Upper lobe of right lung (tissue), 1 donor: ENCODE measurements at places on chromosomes 3 and 15.
A peak's percentile ranks its signal among the peaks of the same experiment; 100 is the strongest.

DNA sequence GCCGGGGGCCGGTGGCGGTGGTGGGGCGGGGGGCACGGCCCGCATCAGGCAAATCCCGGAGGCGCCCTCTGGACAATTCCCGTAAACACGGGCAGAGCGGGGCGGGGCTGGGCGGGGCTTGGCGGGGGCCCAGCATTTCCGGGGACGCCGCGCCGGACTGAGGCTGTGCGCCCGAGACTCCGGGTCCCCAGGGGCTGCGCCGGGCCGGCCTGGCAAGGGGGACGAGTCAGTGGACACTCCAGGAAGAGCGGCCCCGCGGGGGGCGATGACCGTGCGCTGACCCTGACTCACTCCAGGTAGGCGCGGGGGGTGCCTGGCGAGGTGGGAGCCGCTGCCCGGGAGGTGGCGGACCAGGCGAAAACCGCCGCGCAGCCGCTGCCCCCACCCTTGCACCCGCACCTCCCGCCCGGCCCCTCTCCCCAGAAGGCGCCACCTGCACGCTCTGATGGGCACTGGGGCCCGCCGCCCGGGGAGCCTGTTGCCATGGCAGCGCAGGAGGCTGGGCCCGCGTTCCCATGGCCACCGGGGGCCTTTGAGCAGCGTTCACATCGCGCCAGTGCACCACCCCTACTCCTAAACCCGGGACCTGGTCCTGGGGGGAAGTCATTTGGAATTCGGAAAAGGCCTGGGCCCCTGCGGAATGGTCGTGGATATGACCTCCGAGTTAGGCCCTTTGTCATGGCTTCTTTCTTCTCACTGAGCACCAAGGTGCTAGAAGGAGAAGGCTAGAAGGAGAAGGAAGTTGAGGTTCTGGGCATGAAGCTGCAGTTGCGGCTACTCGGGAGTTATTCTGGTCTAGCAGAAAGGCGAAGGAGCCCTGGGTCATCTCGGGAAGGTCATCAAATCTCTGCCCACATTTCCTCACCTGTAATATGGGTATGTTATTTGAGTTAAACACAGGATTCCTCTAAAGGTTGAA lies 16.1 kb upstream of the SEMA4B start:
- H3K4me1 ChIP-seq, result peaks cover 15% of the 10 kb centered on the region
- DNase-seq, result peak; percentile 89
- H3K4me3 ChIP-seq, result peak overlapping the region; percentile 75

DNA sequence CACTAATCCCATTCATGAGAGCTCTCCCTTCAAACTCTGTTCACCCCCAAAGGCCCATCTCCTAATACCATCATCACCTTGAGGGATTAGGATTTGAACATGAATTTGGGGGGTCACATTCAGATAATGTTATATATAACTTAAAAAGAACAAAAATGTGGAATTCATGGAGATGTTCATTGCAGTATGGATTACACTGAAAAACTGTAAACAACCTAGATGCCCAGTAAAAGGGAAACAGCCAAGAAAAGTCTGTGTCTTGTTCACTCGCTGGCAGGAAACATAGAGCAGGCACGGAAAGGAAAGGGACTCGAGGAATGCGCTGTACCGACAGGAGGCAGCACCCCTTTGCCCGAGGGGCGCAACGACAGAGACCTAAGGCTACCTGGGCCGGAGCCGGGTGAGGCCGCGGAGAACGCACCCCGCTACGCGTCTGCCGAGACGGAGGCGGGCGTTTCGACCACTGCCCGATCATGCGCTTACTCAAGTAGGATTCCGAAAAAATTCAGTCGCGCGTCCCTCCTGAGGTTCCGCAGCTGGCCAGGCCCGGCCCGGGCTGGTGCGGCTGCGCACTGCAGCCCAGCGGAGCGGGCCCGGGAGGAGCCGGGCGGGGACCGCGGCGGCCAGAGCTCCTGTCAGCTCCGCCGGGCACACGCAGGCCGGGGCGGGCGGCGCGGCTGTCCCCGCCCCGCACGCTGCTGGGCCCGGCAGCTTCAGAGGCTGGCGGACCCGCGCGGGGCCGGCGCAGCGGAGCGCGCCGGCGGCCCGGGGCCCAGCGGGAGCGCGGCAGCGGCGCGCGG lies 862 bp upstream of the MAN2A2 start:
- peaks cover 14% of the 10 kb centered on the region for H3K4me1 ChIP-seq
- peaks cover 27% of the 10 kb centered on the region for H3K36me3 ChIP-seq
- peak overlapping the region; percentile 75 for H3K4me3 ChIP-seq

DNA sequence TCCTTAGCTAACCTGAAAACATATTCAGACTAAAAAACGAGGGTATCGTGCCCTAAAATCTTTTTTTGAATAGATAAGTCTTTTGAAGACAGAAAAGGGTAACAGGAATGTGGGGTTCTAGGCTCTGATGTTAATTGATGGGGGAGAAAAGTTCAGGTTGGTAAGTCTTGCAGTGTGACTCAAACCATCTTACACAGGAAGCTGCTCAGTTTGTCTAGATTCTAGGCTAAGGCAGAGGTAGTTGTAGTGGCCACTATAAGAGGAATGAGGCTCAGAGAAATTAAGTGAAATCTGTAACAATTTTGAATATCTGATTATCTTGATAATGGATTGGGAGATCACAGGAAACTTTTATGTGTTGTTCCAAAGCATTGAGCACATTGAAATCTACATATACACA lies 267.9 kb downstream of the PDCD6IP start:
- no peak overlapping the region for H3K27ac ChIP-seq
- no peaks in the 10 kb centered on the region for H3K27me3 ChIP-seq
- no peak overlapping the region for H3K4me3 ChIP-seq

DNA sequence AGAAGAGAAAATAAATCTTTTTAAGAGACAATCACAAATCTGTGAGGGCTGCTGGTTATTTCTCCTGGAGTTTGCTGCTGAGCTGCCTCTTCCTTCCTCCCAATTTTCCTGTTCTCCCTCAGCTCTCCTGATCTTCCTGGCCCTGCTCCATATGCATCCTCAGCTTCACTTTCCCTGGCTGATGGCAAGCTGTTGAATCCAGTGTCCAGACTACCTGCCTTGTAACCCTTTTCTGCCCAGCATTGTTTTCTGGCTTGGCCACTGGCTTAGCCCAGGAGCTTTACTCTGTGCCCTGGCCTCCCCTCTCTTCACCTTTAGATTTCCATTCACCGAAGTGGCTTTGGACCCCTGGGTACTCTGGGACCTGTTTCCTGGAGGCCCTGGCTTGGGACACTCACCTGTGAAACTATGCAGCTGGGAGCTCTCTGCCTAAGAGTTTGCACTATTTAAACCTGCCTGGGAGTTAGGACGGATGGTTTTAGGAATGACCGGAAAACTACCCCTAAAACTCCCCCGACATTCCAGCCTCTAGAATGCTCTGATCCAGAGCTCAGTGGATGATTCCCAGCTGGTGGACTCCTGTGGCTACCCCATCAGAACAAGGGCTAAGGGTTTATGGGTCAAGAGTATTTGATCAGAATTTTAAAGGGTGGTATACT lies 90.0 kb downstream of the RBPMS2 start:
- peaks cover 80% of the 10 kb centered on the region for H3K36me3 ChIP-seq
- no peaks in the 10 kb centered on the region for H3K4me1 ChIP-seq
- H3K27me3 ChIP-seq, result no peaks in the 10 kb centered on the region
- no peak overlapping the region for H3K4me3 ChIP-seq
- no peak for DNase-seq

DNA sequence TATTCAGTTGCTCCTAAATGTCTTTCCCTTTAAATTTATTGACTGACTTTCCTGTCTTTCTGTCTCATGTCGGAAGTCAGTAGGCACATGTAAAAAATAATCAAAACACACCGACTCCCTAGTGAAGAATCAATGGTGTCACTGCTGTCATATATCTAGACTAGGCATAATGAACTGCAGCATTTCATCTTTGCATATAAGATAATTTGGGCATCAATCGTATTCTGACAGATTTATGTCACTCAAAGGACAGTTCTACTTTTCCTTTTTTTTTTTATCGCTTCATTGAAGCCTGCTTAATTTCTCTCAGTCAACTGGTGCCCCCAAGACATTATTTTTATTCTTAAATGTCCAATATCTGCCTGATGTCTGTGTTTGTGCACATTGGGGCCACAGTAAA lies 206.3 kb downstream of the MEIS2 start:
- no peaks in the 10 kb centered on the region for H3K4me1 ChIP-seq
- no peak overlapping the region for H3K27ac ChIP-seq
- peaks cover 2% of the 10 kb centered on the region for H3K27me3 ChIP-seq
- H3K36me3 ChIP-seq, result peaks cover 28% of the 10 kb centered on the region
- H3K4me3 ChIP-seq, result no peak overlapping the region

GRCh38 chr3:43296565-43296964 lies 10.2 kb downstream of the SNRK start:
- H3K4me3 ChIP-seq, result peak overlapping the region; percentile 0
- no peaks in the 10 kb centered on the region for H3K36me3 ChIP-seq
- H3K4me1 ChIP-seq, result peaks cover 72% of the 10 kb centered on the region
- H3K27me3 ChIP-seq, result no peaks in the 10 kb centered on the region

DNA sequence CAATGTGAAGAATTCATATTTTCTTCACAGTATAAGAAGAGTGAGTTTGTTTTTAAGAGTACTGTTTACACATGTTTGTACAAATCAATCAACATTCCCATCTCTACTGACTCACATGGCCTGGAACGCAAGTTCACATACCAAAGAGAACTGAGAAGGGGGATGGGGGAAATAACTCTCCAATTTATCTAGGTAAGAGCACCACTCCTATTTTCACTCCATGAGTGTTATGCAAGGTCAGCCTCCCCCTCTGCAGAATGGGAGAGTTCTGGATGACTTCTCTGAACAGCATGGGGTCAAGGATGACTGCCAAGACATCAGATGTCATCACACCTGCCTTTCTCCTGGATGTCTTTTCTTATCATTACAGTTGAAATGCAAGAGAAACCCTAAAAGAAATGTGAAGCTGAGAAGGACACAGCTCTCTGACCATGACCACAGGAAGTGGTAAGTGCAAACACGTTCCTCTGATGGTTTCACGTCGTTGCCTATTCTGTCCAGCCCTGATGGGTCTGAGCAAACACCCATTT lies 95.2 kb downstream of the SEMA6D start:
- no peaks in the 10 kb centered on the region for H3K27me3 ChIP-seq
- no peak for DNase-seq
- no peaks in the 10 kb centered on the region for H3K36me3 ChIP-seq
- no peaks in the 10 kb centered on the region for H3K4me1 ChIP-seq

GRCh38 chr3:41630708-41631107 lies 331.2 kb downstream of the ULK4 start:
- H3K36me3 ChIP-seq, result no peaks in the 10 kb centered on the region
- no peaks in the 10 kb centered on the region for H3K27me3 ChIP-seq
- H3K4me3 ChIP-seq, result no peak overlapping the region
- no peaks in the 10 kb centered on the region for H3K4me1 ChIP-seq
- no peak overlapping the region for H3K27ac ChIP-seq
- DNase-seq, result no peak

GRCh38 chr15:38076786-38077185 lies 142.3 kb downstream of the TMCO5A start:
- no peaks in the 10 kb centered on the region for H3K36me3 ChIP-seq
- no peak overlapping the region for H3K27ac ChIP-seq
- no peak for DNase-seq
- H3K4me1 ChIP-seq, result peaks cover 12% of the 10 kb centered on the region

DNA sequence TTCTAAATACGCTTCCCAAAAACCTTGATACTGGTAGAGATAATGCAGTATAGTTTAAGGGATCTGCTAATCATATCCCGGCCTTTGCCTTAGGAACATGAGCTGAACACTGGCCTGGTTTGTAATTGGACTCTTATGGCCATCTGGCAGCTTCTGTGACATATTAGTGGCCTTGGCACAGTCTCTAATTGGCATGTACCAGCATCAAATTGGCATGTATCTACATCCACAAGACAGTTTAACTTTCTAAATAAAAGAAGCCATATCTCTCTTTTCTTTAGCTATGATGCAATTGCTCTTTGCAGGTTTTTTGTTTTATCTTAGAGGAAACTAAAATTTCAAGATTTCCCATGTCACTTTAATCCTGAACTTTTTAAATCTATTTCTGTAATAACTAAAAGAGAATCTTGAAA lies 44.6 kb upstream of the FILIP1L start:
- no peak for DNase-seq
- H3K27ac ChIP-seq, result no peak overlapping the region
- peaks cover 10% of the 10 kb centered on the region for H3K4me1 ChIP-seq
- no peaks in the 10 kb centered on the region for H3K27me3 ChIP-seq

DNA sequence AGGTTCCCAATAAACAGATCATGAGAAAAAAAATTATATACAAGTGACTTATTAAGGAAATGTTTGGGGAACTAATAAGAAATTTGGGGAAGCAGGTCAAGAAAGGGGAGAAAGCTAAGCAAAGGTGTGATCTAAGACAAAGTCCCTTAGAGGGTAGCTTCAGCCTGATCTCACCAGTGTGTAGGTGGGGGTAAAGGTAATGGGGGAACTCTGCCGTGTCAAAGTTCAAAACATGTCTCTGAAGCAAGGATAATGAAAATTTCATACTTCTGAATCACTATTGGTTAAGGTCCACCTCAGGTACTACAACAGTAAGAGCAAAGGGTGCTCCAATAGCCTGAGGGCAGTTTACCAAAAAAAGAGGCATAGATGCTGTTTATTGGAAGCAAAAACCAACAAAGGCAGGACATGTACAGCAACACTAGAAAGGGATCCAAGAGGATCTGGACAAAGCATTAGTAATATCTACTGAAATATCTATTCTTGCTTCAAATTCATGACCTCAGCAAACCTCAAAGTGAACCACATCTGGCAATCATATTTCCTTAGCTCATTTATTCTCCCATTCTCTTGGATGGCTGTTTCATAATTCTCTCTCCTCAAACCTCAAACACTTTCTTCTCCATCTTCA lies 6.9 kb downstream of the ACAD11 start:
- H3K27me3 ChIP-seq, result no peaks in the 10 kb centered on the region
- no peak overlapping the region for H3K4me3 ChIP-seq
- peaks cover 11% of the 10 kb centered on the region for H3K4me1 ChIP-seq
- DNase-seq, result no peak
- no peaks in the 10 kb centered on the region for H3K36me3 ChIP-seq

DNA sequence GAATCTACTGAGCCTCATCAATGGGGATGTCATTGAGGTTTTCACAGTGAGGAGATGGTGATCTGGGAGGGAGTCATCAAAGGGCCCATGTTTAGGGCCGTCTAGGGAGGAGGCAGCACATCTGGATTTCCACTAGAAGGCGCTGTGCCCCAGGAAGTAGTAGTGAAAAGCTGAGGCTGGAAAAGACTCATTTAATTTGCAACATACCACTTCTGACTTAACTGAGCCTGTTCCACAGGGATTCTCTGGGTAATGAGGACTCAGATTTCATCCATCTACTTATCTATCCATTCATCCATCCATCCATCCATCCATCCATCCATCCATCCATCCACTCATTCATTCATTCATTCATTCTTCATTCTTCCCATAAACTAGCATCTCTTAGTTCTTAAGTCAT lies 17.4 kb upstream of the SHF start:
- no peaks in the 10 kb centered on the region for H3K36me3 ChIP-seq
- H3K27me3 ChIP-seq, result no peaks in the 10 kb centered on the region
- no peak overlapping the region for H3K27ac ChIP-seq
- DNase-seq, result no peak
- H3K4me3 ChIP-seq, result no peak overlapping the region

- no peak overlapping the region for H3K27ac ChIP-seq
- H3K4me3 ChIP-seq, result no peak overlapping the region
- H3K36me3 ChIP-seq, result no peaks in the 10 kb centered on the region
Observed at GRCh38 chr3:189158034-189158433, 13.7 kb upstream of the TPRG1 start.
